Cerebellar nuclear complex (tissue), 1 donor: ENCODE measurements at places on chromosomes 12 and 14.

DNA sequence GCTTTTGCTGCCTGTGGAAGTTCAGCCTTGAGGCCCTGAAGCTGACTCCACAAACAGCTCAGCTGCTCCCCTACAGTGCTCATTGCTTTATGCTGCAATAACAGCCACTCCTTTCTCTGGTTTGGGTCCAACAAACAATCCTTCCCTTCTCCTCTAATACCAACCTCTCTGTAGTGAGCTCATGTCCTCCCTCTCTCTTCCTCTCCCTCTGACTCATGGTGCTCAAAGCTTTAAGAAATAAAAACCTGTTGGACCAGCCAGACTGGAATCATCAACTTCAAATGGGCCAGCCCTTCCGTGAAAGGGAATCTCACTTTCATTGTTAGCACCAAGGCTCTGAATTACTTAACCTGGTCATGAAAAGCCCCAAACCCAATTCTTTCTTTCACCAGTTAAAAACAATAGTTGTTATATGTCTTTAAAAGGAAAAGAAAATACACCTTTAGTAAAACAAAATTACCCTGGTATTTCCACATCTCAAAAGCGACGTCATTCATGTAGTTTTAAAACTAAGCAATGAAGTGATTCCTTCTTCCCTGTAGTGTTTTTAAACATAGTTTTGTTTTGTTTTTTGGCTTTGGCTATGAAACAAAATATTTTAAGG is 126.4 kb downstream of the DUSP6 start:
- no peak for DNase-seq

GRCh38 chr14:81221579-81222102 is 882 bp upstream of the GTF2A1 start:
- DNase-seq: no peak

GRCh38 chr12:16844875-16845274 is 238.9 kb upstream of the LMO3 start:
- no peak for DNase-seq

DNA sequence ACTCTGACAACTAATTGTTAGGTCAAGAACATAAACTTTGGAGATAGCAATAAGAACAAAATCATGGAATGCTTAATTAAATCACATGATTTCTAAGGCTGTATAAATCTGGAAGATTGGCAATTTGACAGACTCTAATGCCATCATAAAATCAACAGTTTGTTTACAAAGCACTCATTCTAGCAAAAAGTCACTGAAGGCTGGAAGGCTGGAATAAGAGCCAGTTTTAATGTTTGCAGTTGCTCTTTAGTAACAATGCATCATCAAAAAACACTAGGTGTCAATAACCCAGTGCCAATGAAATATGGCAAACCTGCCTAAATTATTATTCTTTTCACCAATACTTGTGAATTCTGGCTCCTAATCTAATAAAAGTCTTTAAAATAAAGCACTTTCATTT is 65.0 kb downstream of the NUMB start:
- DNase-seq: no peak

DNA sequence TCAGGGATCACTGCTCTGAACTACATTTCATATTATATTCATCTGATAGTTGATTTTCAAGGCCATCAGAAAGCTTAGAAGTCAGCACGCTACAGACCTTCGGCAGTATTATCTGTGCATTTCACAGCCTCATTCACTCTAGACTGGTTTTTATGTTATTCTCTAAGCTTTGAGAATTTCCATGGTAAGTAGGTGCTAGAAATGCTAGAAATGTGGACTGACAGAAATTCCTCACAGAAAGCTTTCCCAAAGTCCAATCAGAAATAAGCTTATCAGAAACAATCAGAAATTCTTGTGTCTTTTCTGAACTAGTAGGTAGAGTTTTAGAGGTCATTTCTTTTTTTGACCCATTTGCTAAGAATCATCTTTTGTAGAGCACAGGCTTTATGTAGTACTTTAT is 176.6 kb downstream of the TMTC3 start:
- no peak for DNase-seq

DNA sequence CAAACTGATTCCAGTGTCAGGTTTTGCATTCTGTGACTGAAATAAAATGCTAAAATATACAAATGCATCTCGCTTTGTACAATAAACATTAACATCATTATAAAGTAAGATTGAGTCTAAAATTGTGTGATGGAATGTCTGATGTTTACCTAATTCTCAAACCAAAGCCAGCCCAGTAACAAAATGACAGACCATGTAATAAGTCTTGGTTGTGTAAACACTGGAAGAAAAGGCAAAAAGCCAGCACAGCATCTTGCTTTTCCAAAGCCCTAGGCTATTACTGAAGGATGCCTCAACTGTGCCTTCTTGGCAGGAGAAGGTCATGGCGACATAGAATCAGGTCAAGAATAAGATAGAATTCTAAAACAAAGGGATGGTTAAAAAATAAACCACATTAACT is 169.6 kb downstream of the EGLN3 start:
- no peak for DNase-seq

DNA sequence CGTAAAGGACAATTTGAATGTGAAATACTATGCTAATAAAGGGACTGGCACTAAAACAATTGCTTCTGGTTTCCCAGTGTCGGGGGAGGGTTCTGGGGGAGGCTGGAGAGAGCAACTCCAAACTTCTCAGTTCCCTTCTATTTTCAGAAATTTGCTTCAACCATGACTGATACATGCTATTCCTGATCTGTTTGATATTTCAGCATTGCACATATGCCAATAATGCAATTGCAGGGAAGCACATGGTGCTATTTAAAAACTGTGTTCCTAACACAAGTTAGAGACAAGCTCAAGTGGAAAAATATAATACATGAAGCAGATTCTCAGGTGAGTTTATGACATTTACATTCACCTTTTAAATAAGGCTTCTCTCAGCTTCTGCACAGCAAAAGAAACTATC is 188.9 kb downstream of the RIMBP2 start:
- no peak for DNase-seq

- no peak for DNase-seq
These were observed 330.0 kb downstream of the SYT1 start for GRCh38 chr12:79194595-79194994.

DNA sequence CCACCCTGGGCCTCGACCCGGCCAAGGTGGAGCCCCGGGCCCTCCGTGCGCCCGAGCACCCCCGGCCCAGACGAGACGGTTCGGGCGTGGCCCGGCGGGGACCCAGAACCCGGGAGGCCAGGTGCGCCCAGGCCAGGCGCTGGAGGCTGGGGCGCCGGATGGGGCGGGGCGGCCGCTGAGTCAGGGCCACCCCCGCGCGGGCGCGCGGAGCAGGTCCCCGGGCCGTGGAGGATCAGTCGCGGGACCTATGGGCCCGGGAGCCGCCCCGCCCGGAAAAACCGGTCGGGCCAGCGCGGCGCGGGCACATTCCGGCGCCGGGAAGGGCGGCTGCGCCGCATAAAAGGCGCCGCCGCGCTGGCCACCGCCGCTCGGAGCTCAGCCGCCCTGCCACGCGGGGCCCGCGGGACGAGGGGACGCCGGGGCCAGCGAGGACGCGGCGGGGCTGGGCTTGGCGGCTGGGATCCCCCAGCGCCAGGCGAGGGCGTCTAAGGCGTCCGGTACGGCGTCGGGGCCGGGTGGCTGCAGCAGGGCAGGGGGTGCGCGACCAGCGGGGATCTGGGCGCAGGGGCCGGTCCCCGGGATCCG is 21.5 kb upstream of the KIF26A start:
- DNase-seq: no peak

- DNase-seq: no peak
These were observed 233.5 kb downstream of the EFCAB11 start for GRCh38 chr14:89720741-89721729.
